Aorta (tissue), 5 donors: ENCODE measurements at places on chromosomes 11 and 22. TPM values are rescaled to one million over a fixed set of nuclear protein-coding genes. Genes with fewer than 3 reads are reported as not detected.

Gene SCGB2A2
- not detected for total RNA-seq

- no peaks in the 10 kb centered on the region for H3K27me3 ChIP-seq
- peak within 1 kb of the TSS; percentile 29 for H3K4me3 ChIP-seq
- no peaks in the 10 kb centered on the region for H3K36me3 ChIP-seq
- H3K27ac ChIP-seq: no peak within 1 kb of the TSS
These were observed at the start of gene PRRG4 for GRCh38 chr11:32829680-32830412. PRRG4 (plus strand) TSS chr11:32829927; CDS start chr11:32830530, 603 bp downstream.

- H3K36me3 ChIP-seq: no peaks in the 10 kb centered on the region
- no peak overlapping the region for H3K27ac ChIP-seq
- DNase-seq: no peak
- H3K27me3 ChIP-seq: no peaks in the 10 kb centered on the region
- H3K4me1 ChIP-seq: no peaks in the 10 kb centered on the region
- no peak overlapping the region for H3K4me3 ChIP-seq
These were observed 687.8 kb upstream of the ANO5 start for GRCh38 chr11:21505070-21505469.

DNA sequence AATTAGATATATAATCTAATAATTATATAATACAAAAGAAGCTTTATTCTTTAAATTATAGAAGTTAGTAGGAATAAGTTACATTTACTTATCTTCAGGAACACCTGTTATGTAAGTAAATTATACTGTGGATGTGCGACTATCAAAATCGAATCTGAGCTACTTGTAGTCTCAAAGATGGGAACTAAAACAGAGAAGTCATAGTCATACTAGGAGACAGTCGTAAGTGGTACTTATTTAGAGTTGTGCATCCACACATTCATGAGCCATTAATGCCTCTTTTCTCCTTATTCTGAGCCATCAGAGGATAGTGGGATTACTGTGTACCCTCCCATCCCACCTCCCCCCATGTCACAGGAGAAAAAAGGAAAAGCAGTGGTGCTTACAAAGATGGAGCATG is 114.4 kb downstream of the CADM1 start:
- H3K4me1 ChIP-seq: no peaks in the 10 kb centered on the region
- no peaks in the 10 kb centered on the region for H3K36me3 ChIP-seq
- H3K27ac ChIP-seq: no peak overlapping the region

DNA sequence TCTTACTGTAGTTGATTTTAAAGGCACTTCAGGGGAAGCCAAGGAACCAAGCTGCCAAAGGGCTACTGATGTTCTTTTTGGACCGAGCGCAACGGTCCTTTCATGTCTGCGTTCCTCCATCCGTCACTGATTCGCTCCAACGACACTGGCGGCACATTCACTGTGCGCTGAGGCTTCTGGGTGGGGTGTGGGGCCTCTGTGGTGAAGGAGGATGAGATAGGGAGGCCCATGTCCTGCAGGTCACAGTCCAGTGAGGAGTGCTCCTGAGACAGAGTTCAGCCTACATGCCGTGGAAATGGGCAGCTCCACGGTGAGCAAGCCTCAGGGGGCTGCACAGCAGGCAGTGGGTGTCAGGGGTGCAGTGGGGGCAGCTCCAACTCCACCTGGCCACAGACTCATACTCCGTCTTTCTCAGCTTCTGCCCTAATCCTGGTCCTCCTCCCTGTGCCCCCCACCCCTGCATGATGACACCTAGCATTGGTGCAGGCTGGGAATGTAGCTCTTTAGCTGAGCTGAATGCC is 87.8 kb upstream of the SHANK2 start:
- peak; percentile 38 for DNase-seq
- no peaks in the 10 kb centered on the region for H3K4me1 ChIP-seq
- H3K4me3 ChIP-seq: no peak overlapping the region
- H3K27ac ChIP-seq: no peak overlapping the region

Gene A4GALT
- total RNA-seq: 62.1 TPM

- no peak overlapping the region for H3K27ac ChIP-seq
- H3K36me3 ChIP-seq: no peaks in the 10 kb centered on the region
- H3K4me1 ChIP-seq: no peaks in the 10 kb centered on the region
- H3K4me3 ChIP-seq: no peak overlapping the region
- no peak for DNase-seq
- no peaks in the 10 kb centered on the region for H3K27me3 ChIP-seq
These were observed 82.5 kb downstream of the NCAM1 start for GRCh38 chr11:113043698-113044097.

- H3K27me3 ChIP-seq: no peaks in the 10 kb centered on the region
- DNase-seq: no peak
These were observed 3.1 kb upstream of the EXPH5 start for GRCh38 chr11:108596701-108597100.

Gene ANGPTL5
- total RNA-seq: 1.3 TPM

Gene CTTN
- total RNA-seq: 355 TPM

Gene SPON1
- 36.9 TPM for total RNA-seq

Gene ACTN3
- total RNA-seq: 3.0 TPM

DNA sequence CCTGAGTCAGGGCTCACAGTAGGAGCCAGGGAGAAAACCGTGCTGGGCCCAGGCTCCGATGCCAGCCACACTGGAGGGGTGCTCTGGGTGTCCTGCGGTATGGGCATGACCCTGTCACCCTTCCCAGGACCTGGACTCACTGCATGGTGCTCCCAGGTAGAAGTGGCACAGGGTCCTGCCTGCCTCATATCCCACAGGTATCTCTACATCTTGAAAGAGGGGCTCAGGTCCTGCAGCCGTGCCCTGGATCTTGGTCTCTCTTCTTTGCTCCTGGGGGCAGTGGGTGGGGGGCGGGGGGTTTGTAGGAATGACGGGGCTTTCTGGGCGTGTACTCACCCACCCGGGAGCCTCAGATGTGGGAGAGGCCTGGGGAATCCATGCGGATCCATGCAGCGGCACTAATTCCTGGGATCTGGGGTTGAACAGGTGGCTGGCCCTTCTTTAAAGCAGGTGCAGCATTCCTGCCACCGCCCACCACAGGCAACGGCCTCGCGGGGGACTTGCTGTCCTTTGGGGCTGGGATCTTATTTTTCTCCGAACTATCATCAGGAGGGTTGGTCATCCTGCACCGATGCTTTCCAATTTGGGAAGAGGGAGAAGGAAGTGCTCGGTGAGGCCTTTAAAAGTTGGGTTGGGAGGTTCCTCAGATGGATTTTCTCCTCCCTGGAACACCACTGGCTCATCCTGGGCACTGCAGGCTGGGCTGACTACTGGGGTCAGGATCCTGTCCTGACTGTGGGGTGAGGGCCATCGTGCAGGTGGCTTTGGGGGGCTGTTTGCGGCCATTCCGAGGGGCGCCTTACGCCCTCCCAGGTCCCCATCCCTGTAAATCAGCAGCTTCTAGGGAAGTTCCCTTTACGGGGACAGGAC is 886.4 kb downstream of the BRD1 start:
- no peaks in the 10 kb centered on the region for H3K36me3 ChIP-seq
- H3K4me1 ChIP-seq: no peaks in the 10 kb centered on the region
- H3K4me3 ChIP-seq: no peak overlapping the region
- H3K27ac ChIP-seq: no peak overlapping the region

Gene RAB38
- total RNA-seq: 5.1 TPM

DNA sequence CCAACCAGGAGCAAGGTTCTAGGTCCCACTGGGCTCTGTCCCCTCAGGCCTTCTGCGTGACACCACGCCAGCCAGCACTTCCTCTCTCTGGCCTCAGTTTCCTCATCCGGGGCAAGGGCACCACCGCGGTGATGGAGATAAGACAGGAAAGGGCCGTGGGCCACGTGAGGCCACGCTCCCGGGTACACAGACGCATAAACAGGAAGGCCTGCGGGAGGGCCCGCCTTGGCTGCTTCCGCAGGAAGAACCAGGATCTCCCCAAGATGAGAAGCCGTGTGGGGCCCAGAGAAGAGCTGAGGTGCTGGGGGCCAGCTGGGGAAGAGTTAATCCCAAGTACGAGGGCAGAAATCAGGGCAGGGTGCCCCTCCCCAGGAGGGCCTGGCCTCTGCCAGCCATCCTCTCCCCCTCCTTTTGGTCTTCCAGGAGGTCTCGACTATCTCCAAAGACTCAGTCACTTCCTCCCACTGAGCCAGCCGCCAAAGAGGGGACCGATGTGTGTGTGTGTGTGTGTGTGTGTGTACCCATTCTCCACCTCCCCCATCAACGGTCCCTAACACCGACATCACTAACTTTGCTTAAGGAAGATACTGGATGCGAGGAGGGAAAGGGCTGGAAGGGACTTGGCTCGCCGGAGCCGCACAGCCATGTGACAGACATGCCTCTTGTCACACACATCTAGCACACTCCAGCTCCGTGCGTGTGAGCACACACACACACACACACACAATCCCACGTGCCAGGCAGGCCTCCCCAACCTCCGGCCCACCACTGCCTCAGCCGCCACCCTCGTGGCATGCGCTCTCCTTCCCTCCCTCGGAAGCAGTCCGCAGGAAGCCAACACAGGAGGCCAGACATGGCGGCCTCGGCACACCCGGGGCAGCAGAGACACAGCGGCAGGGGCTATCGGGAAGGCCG is 1.4 kb downstream of the MFNG start:
- DNase-seq: peak; percentile 91
- H3K27me3 ChIP-seq: no peaks in the 10 kb centered on the region
- no peak overlapping the region for H3K4me3 ChIP-seq
- H3K27ac ChIP-seq: no peak overlapping the region
- H3K4me1 ChIP-seq: no peaks in the 10 kb centered on the region

DNA sequence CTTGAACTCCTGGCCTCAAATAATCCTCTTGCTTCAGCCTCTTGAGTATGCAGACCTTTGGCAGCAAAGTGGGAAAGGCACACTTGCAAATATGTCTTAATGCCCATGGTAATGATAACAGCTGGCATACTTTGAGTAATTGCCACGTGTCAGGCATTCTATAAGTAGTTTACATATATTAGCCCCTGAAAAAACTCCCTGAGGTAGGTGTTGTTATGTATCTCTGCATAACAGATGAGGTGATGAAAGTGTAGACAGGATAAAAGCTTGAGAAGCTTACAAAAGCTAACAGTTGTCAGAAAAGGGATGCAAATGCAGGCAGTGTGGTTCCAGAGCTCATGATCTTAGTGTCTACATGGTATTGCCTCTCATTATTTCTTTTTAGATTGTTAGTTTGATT is 291.1 kb upstream of the C11orf87 start:
- no peaks in the 10 kb centered on the region for H3K4me1 ChIP-seq
- no peak for DNase-seq
- H3K27ac ChIP-seq: no peak overlapping the region
- no peaks in the 10 kb centered on the region for H3K36me3 ChIP-seq
- H3K27me3 ChIP-seq: no peaks in the 10 kb centered on the region

GRCh38 chr11:6682591-6682935 is 577 bp downstream of the MRPL17 start:
- H3K4me3 ChIP-seq: peak overlapping the region; percentile 48
- no peak overlapping the region for H3K27ac ChIP-seq
- no peaks in the 10 kb centered on the region for H3K27me3 ChIP-seq
- no peaks in the 10 kb centered on the region for H3K36me3 ChIP-seq
- no peaks in the 10 kb centered on the region for H3K4me1 ChIP-seq
- DNase-seq: no peak

DNA sequence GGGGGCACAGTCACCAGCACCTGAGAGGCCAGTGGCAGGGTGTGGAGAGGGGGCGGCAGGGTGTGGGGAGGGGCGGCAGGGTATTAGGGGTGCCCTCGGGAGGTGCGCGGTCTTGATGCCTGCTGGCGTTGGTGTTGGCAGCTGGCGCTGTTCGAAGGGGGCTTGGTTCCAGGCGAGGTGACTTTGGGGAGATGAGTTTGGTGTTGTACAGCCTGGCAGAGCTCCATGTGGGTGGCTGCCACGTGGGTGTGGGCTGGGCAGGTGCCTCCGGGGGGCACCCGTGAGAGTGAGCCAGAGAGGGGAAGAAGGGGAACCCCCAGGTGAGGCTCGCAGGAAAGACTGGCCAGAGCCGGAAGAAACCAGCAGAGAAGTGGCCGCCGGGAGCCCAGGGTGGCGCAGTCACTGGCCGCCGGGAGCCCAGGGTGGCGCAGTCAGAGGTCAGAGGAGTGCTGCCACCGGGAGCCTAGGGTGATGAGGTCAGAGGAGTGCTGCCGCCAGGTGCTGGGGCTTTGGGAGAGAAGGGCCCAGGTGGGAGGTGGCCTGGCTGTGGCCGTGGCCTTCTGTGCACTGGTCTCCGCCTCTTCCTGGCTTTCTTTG is 44.7 kb downstream of the MUC6 start:
- peaks cover 13% of the 10 kb centered on the region for H3K36me3 ChIP-seq
- H3K4me3 ChIP-seq: no peak overlapping the region
- H3K27ac ChIP-seq: no peak overlapping the region
- no peak for DNase-seq
- no peaks in the 10 kb centered on the region for H3K4me1 ChIP-seq
- no peaks in the 10 kb centered on the region for H3K27me3 ChIP-seq

Gene TUBA8
- 2.6 TPM for total RNA-seq

DNA sequence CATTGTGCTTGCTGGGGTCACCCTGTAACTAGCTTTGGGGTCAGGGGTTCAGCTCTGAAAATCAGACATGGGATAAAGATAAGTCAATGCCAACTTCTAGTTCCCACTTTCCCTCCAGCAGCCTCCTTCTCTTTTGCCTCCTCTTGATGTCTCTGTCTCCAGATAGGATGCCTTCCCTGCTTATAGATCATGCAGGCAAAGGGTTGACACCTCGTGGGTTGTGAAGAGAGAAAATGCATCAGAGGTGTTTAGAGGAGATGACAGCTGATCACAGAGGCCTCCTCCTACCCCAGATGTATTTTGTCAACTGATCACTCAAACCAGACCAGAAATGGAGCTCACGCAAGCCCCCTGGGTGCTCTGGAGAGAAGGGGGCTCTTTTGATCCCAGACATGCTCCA is 337.8 kb downstream of the BUD13 start:
- H3K27ac ChIP-seq: no peak overlapping the region
- H3K36me3 ChIP-seq: no peaks in the 10 kb centered on the region
- DNase-seq: no peak
- no peak overlapping the region for H3K4me3 ChIP-seq
- H3K27me3 ChIP-seq: no peaks in the 10 kb centered on the region

- H3K27ac ChIP-seq: no peak overlapping the region
- H3K4me1 ChIP-seq: no peaks in the 10 kb centered on the region
- no peaks in the 10 kb centered on the region for H3K36me3 ChIP-seq
- DNase-seq: no peak
These were observed 19.1 kb downstream of the ZBTB44 start for GRCh38 chr11:130295657-130296056.

GRCh38 chr11:66856496-66857233 is at the start of gene LRFN4:
LRFN4 (plus strand) TSS chr11:66857064; CDS start chr11:66857745, 681 bp downstream.
- no peaks in the 10 kb centered on the region for H3K27me3 ChIP-seq
- peak; percentile 60 for DNase-seq
- H3K4me3 ChIP-seq: peak within 1 kb of the TSS; percentile 61
- H3K36me3 ChIP-seq: no peaks in the 10 kb centered on the region
- no peaks in the 10 kb centered on the region for H3K4me1 ChIP-seq
